Activated B cell treated with CpG ODN at 0.5 μM for 24 hours (primary cell): ENCODE measurements at places on chromosomes 16 and 17. TPM values are rescaled to one million over a fixed set of nuclear protein-coding genes. Genes with fewer than 3 reads are reported as not detected.
A peak's percentile ranks its signal among the peaks of the same experiment; 100 is the strongest.

ZDHHC1 gene
- total RNA-seq = 2.8 and 3.8 TPM in 2 replicates

KCTD11 gene
- 7.2 and 7.8 TPM in 2 replicates for total RNA-seq

PER1 gene
- total RNA-seq = 40.7 and 45.0 TPM in 2 replicates

CYB561 gene
- 18.9 and 19.9 TPM in 2 replicates for total RNA-seq

TNFSF13 gene
- 14.4 and 15.3 TPM in 2 replicates for total RNA-seq

DNA sequence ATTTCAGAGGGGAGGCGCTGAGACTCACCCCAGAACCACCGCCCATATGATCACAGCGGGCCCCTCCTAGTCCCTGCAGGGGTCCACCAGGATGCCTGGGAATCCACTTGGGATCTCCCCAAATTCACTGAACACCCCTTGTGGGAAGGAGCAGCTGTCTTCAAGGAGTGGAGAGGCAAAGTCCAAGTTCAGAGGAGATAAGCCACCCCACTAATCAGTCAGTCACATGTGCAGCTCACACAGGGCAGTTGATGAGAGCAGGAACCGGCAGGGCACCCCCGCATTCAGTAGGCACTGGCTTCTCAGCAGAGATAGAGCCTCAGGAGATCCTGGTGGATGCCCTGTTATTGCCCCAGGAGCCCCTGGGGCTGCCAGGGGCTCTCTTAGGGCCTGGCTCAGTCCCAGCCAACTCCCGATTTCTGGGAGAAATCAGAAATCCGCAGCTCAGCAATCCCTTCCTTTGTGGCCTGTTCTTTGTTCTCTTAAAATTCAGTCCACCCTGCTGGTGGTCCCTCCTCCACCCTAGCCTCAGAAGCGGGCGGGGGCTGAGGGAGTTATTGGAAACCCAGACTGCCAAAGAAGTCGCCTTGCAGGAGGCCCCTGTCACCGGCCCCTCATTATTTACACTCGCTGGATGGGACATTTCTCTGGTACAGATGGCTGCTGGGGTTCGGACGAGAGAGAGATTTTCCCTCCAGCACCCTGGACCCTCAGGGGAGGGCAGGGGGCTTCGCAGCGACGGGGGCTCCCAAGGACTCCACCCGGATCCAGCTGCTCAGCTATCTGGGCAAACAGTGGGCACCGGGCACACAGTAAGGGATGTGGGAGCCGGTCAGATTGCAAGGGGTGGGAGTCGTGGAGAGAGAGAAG, 1.8 kb downstream of the CDC42EP4 start:
- peak overlapping the region; percentile 77 for H3K4me3 ChIP-seq
- no peak for DNase-seq
- peaks cover 12% of the 10 kb centered on the region for H3K4me1 ChIP-seq
- peak overlapping the region; percentile 50 for H3K27ac ChIP-seq
- peaks cover 8% of the 10 kb centered on the region for H3K27me3 ChIP-seq

- peak overlapping the region; percentile 24 for H3K27ac ChIP-seq
- H3K27me3 ChIP-seq = peaks cover 6% of the 10 kb centered on the region
- H3K4me3 ChIP-seq = peak overlapping the region; percentile 66
- H3K36me3 ChIP-seq = no peaks in the 10 kb centered on the region
- DNase-seq = peak; percentile 65
These were observed 45.9 kb downstream of the SOCS3 start for GRCh38 chr17:78313735-78314648.

- no peak overlapping the region for H3K27ac ChIP-seq
- no peaks in the 10 kb centered on the region for H3K36me3 ChIP-seq
- H3K4me1 ChIP-seq = peaks cover 2% of the 10 kb centered on the region
- no peaks in the 10 kb centered on the region for H3K27me3 ChIP-seq
- no peak overlapping the region for H3K4me3 ChIP-seq
These were observed 14.8 kb downstream of the PDP2 start for GRCh38 chr16:66894948-66895688.

DNA sequence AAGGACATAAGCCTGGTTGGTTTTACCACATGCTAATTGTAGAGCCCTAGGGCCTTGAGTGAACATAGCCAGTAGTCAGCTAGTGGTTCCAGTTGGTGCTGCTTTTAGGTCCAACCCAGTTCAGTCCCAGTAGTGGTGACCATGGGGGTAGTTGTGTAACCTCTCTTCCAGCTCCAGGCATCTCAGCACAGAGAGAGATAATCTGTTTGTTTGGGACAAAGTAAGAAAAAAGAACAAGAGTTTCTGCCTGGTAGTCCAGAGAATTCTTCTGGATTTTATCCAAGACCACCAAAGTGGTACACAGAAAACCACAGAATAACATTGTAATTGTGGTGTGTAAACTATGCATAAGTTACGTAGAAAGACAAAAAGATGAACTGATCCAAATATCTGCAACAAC, 5.2 kb upstream of the CCL13 start:
- H3K4me3 ChIP-seq = no peak overlapping the region
- no peaks in the 10 kb centered on the region for H3K4me1 ChIP-seq
- H3K27me3 ChIP-seq = peaks cover 14% of the 10 kb centered on the region
- no peak for DNase-seq
- no peak overlapping the region for H3K27ac ChIP-seq

GRCh38 chr16:21946889-21947635, 6.1 kb upstream of the UQCRC2 start:
- no peak for DNase-seq
- no peak overlapping the region for H3K27ac ChIP-seq
- H3K27me3 ChIP-seq = no peaks in the 10 kb centered on the region

DNA sequence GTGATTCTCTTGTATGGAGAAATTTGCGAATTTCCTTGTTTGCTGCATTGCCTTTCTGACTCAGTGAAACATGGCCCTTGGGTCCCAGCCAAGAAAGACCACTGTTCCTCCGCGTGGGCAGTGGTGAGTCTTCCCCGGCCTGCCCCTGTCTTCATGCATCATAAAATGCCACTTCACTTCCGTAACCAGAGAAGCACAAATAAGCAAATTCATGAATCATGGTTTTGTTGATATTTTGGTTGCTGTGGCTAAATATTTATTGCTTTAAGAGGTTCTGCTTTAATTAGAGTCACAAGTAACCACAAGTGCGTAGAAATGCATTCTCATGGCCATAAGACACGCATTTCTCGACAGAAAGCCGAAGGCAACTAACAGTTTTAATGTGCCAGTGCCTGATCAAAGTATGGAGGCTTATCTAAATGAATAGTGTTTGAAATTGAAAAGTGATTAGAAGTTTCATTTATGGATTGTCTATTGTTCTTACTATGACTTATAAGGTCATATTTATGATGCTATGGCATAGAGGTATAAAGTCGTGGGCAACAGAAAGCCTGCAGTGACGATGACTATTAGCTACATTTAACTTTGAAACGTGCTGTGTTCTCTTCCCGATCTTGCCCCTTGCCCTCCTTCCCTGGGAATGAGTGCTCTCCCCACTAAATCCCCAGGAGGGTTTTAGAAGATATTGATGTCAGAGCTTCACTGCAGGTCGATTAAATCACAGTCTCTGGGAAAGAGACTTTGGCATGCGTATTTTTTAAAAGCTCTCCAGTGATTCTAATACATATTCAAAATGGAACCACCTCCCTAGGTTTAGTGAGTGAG, 76.0 kb downstream of the WIPI1 start:
- no peak overlapping the region for H3K27ac ChIP-seq
- peaks cover 8% of the 10 kb centered on the region for H3K27me3 ChIP-seq
- no peak for DNase-seq
- no peak overlapping the region for H3K4me3 ChIP-seq

GRCh38 chr17:81537343-81537855, 9.2 kb downstream of the FSCN2 start:
- peaks cover 26% of the 10 kb centered on the region for H3K36me3 ChIP-seq
- DNase-seq = peak; percentile 45
- H3K27me3 ChIP-seq = peaks cover 4% of the 10 kb centered on the region
- H3K4me1 ChIP-seq = peaks cover 23% of the 10 kb centered on the region
- no peak overlapping the region for H3K27ac ChIP-seq

DNA sequence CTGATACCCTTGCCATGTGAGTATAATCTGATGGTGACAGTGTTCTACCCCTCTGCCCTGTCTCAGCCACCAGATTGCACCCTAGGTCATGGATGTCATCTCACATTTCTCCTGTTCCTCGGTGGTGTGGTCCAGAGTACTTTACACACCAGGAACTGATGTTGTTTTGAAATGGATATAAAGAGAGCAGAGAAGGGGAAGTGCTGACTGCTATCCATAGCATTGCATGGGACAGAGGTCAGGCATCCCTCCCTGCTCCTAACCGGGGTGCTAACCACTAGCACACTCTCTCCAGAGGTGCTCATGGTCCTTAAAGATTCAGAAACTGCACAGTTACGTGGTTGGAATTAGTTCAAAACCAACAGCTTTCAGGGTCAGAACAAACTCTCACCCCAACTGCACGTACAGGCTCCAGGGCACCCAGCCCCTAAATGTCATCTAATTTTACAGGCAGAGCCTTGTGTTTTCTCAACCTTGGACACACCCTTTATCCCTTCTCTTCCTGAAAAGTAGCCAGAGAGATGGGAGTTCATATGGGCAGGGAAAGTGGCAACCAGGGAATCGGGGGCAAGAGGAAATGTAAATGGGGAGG, 16.3 kb downstream of the TTLL6 start:
- H3K36me3 ChIP-seq = no peaks in the 10 kb centered on the region
- H3K4me1 ChIP-seq = peaks cover 4% of the 10 kb centered on the region
- peaks cover 31% of the 10 kb centered on the region for H3K27me3 ChIP-seq

DNA sequence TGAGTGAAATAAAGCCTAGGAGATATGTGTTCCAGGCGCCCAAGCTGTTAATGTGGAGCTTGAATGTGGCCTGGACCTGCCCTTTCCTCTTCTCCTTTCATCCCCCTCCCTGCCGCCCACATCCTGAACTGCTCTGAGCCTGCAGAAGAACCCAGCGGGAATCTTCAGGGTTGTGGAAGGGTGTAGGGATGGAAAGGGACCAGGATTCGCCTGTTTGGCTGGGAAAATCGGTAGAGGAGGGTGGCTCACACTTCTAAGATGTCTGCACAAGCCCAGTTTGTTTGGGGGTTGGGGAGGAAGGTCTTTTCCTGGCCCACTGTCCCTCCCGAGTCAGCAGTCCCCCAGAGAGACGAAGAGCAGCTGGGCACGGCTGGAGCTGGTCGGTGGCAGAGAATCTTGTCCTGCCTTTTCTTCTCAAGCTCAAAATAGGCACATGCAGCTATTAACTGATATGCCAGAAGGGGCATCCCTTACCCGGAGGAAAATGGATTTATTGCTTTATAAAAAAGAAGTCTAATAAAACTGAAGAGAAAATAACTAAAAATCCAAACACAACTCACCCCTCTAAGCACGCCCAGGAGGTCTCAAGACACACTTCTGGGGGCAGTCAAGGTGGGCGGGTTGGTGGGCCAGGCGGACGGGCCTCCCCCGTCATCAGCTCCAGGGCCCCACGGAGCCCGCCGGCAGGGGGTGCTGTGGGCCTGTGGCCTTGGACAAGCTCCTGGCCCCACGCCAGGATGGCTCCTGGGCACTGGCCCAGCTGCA, 11.5 kb upstream of the PITPNA start:
- H3K4me3 ChIP-seq = no peak overlapping the region
- H3K27me3 ChIP-seq = no peaks in the 10 kb centered on the region
- peak; percentile 87 for DNase-seq
- peaks cover 25% of the 10 kb centered on the region for H3K4me1 ChIP-seq
- no peak overlapping the region for H3K27ac ChIP-seq
- H3K36me3 ChIP-seq = peaks cover 24% of the 10 kb centered on the region
